ENCODE measurements at places on chromosomes 1 and 21.
A peak's percentile ranks its signal among the peaks of the same experiment; 100 is the strongest.

DNA sequence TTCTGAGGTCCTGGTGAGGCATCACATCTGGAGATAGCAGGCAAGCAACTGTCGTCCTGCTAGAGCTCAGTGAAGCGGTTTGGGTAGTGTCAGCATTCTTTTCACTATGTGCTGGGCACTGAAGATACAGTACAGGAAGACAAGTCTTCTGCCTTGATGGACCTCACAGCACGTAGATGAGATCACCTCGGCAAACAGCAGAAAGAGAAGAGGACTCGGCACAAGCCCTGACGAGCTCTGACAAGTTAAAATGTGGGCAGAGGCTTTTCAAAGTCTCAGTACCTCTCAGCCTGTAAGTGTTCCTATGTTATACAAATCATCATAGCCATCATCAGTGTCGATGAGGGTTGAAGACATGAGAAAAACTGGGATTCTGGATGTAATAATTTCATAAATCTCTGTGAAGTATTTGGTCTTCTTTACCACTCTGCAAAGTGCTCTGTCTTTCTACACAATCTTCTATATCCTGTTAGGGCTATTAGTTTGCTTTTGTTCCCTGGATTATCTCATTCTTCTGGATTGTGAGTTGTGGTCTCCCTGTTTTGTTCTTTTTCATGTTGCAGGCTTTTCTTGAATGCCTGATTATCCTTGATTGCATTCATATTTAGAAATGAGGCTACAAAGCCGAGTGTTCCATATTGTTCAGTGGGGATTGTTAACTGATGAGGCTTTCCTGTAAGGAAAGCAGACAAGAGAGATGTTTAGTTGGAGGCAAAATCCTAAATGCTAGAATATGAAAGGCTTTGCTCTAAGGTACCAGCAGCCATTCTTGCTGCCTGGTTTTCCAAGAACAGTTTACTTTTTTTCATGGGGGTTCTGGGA is 24.2 kb downstream of the MAEL start:
- no peak for DNase-seq

DNA sequence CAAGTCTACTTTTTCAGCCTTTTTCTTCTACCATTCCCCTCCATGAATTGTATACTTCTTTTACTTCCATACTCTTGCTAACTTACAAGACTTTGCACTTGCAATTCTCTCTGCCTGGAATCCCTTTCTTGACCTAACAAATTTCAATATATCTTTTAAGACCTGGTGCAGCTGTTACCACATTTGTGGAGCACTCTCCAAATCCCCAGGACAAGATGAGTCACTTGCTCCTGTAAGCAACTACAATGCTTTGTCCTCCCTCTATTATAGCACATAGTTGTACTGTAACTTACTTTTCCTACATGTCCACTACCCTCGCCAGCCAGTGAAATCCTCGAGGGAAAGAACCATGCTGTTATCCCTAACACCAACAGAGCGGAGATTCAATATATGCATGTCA is 43.1 kb downstream of the WARS2 start:
- DNase-seq: no peak

GRCh38 chr1:54200519-54200997 is 591 bp downstream of the MRPL37 start:
- DNase-seq: peak; percentile 15

DNA sequence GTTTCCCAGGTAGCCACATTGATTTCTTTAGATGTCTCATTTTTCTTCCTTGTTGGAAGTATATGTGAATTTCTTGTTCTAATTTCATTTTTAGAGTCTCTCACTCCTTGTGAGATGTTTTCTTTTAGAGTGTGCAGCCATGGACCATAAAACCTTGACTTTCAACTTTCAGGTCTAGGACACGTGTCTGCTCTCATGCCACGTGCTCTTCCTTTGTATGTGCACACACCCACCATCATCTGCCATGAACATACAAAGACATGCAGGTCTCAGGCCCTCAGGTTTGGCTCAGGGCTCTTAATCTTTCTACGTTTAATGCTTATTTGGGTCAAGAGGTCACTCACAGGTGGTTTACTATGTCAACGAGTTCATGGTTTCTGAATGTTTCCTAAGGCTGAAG is 70.6 kb downstream of the DDX20 start:
- no peak for DNase-seq

DNA sequence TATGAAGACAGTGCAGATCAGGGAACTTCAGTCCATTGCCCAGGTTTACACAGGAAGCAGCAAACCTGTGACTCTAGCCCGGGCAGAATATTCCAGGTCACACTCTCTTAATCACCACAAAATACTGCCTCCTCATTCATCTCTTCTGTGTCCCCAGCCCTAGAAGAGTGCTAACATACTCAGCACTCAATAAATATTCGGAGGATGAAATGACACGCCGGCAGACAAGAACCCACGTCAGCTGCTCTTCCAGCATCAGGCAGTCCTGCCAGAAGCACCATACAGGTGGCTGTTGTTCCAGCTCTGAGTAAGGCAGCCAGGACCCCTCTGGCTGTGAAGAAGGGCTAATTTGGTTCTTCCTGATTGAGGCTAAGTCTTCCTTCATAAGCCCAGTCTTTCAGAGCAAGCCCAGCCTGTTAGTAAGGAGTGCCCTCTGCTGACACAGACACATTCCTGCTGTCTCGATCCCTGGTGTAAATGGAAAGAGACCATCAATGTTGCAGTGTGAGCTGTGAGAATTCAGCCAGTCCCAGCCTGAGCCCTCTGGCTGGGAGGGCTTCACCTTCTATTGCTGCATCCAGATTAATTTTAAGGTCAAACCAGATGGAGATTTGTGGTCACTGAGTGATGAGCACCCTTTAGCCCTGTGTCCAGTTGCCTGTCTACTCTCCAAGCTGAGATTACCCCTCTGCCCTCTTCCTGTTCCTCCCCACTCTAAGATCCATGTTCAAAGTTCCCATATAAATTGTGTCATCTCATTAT is 45.0 kb upstream of the KIRREL1 start:
- no peak for DNase-seq

DNA sequence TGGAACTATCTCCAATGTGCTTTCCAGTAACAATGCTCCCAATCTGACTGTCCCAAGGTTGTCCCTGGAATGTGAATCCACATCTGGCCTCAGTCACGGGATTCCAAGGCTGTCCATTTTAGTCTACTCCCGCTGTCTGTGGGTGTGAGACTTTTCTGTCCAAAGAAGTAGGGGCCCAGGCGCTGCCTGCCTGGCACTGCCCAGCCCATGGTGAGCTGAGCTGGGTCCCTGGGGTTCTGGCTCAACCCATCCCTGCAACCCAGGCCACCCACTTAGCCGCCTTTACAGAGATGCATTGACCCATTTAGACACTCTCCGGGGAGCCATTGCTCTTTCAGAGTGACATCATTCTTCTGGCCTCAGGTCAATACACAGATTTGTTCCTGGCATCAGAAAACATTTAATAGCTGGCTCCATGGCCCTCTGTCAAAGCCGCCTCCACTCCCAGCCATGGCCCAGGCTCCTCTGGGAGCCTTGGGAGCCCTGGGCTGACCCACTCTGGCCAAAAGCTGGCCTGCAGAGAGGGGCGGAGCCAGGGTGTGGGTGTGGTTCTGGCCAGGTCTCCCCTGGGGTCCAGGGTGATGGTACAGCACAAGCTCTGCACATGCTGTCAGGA is 47.2 kb upstream of the PAX7 start:
- DNase-seq: no peak

GRCh38 chr1:179012038-179012437 is 13.7 kb upstream of the FAM20B start:
- no peak for DNase-seq

- DNase-seq: no peak
Measured at GRCh38 chr1:91166106-91166712, 144.4 kb upstream of the ZNF644 start.

DNA sequence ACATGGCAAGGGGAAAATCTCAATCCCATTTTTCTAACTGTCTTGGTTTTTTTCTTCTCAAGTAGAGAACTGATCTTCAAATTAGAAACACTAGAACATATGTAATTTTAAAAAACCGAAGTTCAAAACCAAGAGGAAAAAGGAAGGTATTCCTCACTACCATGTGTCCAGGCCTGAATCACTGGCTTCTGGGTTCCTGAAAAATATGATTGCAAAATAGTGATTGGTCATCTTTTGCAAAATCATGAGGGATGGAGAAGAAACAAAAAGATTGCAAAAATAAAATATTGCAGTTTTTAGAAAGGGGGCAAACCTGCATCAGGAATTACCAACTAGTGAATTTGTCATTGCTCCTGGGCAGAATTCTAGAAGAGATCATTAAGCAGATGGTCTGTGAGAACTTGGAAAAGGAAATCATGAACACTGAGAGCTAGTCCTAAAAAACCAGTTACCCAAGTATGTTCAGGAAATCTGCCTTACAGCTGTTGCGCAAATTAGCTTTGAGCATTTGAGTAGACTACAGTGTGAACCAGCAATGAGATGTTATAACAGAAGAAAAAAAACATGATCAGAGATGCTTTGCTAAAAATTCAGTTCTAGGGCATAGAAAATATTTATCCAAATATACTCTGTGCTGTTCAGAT is 49.4 kb downstream of the SPATA46 start:
- DNase-seq: no peak

GRCh38 chr1:47224676-47225399 is 7.2 kb downstream of the TAL1 start:
- no peak for DNase-seq

DNA sequence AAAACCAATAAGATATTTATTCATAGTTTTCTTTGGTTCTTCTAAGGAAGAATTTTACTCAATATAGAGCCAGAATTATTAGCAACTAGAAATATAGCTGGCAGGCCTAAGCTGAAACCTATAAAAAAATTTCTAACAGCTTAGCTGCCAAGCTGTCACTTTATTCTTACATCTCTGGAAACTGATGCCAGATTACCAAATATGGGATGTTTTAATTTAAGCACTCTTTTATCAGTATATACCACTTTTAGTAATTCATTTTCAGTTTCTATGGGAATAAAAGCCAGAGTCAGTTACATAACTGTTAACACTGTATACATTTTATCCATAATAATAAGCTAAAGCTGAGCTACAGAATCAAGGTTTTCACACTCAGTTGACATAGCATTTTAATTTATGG is 68.7 kb upstream of the MPC2 start:
- no peak for DNase-seq

- no peak for DNase-seq
Measured at GRCh38 chr1:5926686-5927435, 65.4 kb downstream of the NPHP4 start.

Measured in stimulated activated CD4-positive, alpha-beta T cell treated with anti-CD3 and anti-CD28 coated beads, Interleukin-4, amount 100 ng/mL, for 48 hours (primary cell).